ENCODE measurements at places on chromosomes 5 and 9. TPM values are rescaled to one million over a fixed set of nuclear protein-coding genes. Genes with fewer than 3 reads are reported as not detected.

NIPAL4 gene
- 0.14 TPM for total RNA-seq

SLIT3 gene
- 8.4 TPM for total RNA-seq

IFNA21 gene
- not detected for total RNA-seq

NOL6 gene
- total RNA-seq = 12.0 TPM

SNCAIP gene
- 5.2 TPM for total RNA-seq

FOXD4 gene
- 0.38 TPM for total RNA-seq

IL4 gene
- 4.5 TPM for total RNA-seq

SERINC5 gene
- total RNA-seq = 14.7 TPM

OR13J1 gene
- not detected for total RNA-seq

LMAN2 gene
- total RNA-seq = 117 TPM

RASGRF2 gene
- 0.76 TPM for total RNA-seq

CDC14B gene
- total RNA-seq = 4.8 TPM

CER1 gene
- total RNA-seq = 0.05 TPM

SFXN1 gene
- 48.5 TPM for total RNA-seq

S1PR3 gene
- 5.9 TPM for total RNA-seq

ANKRD34B gene
- total RNA-seq = 0.05 TPM

IL33 gene
- 9.3 TPM for total RNA-seq

PCDHA9 gene
- not detected for total RNA-seq

GABRB2 gene
- total RNA-seq = 0.85 TPM

HTR4 gene
- total RNA-seq = not detected

SLCO6A1 gene
- total RNA-seq = 0.14 TPM

C9orf50 gene
- 0.05 TPM for total RNA-seq

NMUR2 gene
- 0.05 TPM for total RNA-seq

TERT gene
- 3.4 TPM for total RNA-seq

WNT8A gene
- total RNA-seq = 0.05 TPM

IL31RA gene
- 3.3 TPM for total RNA-seq

CCL19 gene
- 905 TPM for total RNA-seq

ZBTB6 gene
- total RNA-seq = 10.2 TPM

C8G gene
- 2.2 TPM for total RNA-seq

OR13C8 gene
- not detected for total RNA-seq

GFI1B gene
- 0.61 TPM for total RNA-seq

SPOCK1 gene
- 3.7 TPM for total RNA-seq

MLANA gene
- not detected for total RNA-seq

ANKRA2 gene
- 25.5 TPM for total RNA-seq

ADCY2 gene
- 0.42 TPM for total RNA-seq

FAM169A gene
- 11.6 TPM for total RNA-seq

SPAG8 gene
- total RNA-seq = 3.1 TPM

COL5A1 gene
- 7.6 TPM for total RNA-seq

GADD45G gene
- 6.9 TPM for total RNA-seq

PDCD1LG2 gene
- total RNA-seq = 8.2 TPM

PRRX2 gene
- total RNA-seq = 1.3 TPM

PFN3 gene
- total RNA-seq = not detected

ADGRD2 gene
- 0.09 TPM for total RNA-seq
